ENCODE measurements at places on chromosomes 2 and 18.

GRCh38 chr2:191180276-191180675, 29.5 kb upstream of the STAT4 start:
- no peak for DNase-seq

- no peak for DNase-seq
Observed at GRCh38 chr2:112197868-112198267, 57.0 kb downstream of the ZC3H8 start.

GRCh38 chr2:85998071-85998991, 107.4 kb downstream of the POLR1A start:
- DNase-seq, result no peak

- DNase-seq, result no peak
Observed at GRCh38 chr2:1517786-1518185, 104.5 kb downstream of the TPO start.

- no peak for DNase-seq
Observed at GRCh38 chr2:221243771-221244170, 328.3 kb downstream of the EPHA4 start.

- DNase-seq, result no peak
Observed at GRCh38 chr2:21282515-21282898, 158.7 kb downstream of the TDRD15 start.

- no peak for DNase-seq
Observed at GRCh38 chr2:194672994-194673393, 984.0 kb upstream of the SLC39A10 start.

GRCh38 chr2:62844311-62845090, 139.0 kb downstream of the EHBP1 start:
- DNase-seq, result no peak

- DNase-seq, result no peak
Observed at GRCh38 chr2:40218679-40219078, 233.2 kb downstream of the SLC8A1 start.

DNA sequence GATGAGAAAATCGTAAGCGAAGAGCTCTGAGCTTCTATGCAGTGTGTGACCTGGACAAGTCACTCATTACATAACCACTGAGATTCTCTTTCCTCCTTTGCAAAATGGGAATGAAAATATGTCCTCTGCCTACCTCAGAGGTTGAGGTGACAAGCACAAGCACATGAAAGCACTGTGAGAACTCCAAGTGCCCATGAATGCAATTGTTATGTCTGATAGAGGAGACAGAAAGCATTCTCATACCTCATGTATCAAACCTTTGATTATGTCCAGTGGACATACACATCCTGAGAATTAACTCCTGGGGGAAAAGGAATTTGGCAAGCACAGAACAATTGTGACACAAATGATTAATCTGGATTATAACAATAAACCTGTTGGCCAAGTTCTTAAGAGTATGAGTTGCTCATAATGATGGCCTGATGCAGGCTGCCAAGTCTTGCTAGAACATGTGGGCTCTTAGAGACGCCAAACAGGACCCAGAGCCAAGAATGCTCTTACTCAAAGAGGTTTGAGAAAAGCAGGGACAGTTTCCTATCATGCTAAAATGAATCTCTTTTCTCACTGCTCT, 8.5 kb upstream of the RMDN2 start:
- DNase-seq, result no peak

DNA sequence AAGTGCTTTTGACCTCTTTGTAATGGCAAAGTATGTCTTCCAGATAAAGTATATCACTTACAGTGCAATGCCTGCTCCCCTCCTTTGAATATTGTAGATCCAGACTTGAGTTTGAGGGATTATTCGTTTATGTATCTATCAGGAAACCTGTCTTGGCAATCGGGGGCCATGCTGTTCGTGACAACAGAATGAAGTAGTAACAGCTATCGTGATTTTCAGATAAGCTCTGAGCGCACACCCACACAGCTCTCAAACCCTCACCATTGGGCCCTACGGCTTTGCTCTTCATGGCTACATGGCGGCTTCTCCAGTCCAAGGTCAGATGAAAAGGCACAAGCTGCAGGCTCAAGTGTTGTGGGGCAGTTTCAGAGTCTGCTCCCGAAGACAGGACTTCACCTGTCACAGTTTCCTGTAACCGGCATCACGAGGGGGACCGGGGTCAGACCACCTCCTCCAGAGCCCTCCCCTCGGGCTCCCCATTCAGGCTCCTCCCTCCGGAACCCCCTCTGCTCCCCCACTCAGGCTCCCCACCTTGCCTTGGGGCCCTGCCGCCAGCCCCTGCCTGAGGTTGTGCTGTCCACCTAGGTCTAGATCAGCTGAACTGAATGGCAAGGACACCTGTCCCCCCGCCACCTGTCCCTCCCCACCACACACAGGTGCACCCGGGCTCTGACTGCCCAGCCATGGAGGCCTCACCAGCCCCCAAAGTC, 292.5 kb upstream of the SALL3 start:
- DNase-seq, result no peak

DNA sequence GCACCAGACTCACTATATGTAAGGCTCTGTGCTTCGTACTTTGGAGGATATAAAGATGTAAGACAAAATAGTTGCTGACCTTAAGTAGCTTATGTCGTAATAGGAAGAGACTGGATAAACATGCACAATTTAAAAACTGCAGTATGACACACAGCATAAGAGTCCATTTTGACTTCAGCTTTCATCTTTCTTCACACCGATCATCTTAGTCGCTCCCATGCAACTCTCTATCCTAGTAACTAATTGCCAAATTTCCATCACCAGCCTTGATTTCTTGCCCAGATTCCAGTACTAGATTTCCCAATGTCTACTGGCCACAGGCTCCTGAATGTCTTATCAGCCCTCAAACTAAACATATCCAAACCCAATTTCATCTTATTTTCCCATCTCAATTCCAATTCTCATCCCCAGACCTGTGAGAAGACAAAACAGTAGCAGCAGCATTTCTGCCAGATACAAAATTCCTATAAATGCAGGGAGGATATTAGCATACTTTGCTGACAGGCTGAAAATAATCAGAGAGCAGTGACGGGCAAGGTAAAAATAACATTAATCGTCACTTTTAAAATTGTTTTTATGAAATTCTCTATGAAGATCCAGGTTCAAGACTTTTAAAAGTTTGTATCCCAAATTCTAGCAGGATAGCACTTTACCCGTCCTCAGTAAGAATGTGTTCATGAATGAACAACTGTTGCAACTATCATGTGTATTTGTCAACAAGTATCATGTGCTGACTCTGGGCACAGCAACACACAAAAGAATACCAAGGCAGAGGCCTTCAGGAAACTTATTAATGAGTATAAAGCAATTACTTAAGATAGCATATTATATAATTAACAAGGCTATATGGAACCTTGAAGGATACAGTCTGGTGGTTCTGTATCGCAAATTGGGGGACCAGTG, 42.2 kb downstream of the KIDINS220 start:
- DNase-seq, result no peak

DNA sequence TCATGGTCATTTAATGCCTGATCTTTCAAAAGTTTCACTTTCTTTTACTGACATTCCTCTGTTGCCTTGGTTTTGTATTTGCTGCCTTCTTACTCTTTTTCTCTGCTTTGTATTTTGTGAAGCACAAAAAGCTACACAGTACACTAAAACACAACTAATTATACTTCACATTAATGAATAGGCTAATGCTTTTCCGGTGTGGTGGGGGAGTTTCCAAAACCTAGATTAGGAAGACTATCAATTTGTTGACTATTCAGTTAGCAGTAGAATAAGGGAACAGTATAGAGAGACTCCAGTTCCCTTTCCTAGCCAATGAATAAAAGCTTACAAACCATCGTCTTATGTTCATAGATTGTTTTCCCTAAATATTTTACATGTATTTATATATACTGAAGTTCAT, 468.3 kb downstream of the SPAG16 start:
- no peak for DNase-seq

GRCh38 chr2:237449193-237449881, 35.4 kb upstream of the COL6A3 start:
- DNase-seq, result no peak

DNA sequence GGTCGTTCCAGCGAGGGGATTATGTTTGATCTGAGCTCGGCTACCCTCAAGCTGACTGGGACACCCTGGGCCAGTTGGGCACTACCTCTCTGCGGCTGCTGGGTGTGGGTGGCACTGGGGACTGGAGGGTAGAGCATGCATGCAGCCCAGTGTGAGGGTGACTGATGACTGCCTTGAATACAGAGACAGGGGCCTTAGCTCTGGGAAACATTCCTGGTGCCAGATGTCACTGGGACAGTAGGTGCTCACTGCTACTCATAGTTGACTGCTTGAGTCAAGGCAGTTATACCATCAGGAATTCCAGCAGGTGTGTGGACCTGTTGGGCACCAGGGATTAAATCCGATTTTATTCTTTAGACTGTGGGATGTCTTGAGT, 33.6 kb upstream of the ATP6V1B1 start:
- no peak for DNase-seq

GRCh38 chr2:55776479-55776878, 82.8 kb upstream of the PNPT1 start:
- no peak for DNase-seq

GRCh38 chr18:31356025-31356424, 20.6 kb upstream of the DSG4 start:
- DNase-seq, result no peak

GRCh38 chr2:196482119-196483065, 157.1 kb upstream of the CCDC150 start:
- DNase-seq, result no peak

GRCh38 chr2:123596621-123597020, 428.5 kb upstream of the CNTNAP5 start:
- no peak for DNase-seq

- DNase-seq, result peak; percentile 45
Observed at GRCh38 chr18:48693625-48694262, 154.9 kb downstream of the CTIF start.

DNA sequence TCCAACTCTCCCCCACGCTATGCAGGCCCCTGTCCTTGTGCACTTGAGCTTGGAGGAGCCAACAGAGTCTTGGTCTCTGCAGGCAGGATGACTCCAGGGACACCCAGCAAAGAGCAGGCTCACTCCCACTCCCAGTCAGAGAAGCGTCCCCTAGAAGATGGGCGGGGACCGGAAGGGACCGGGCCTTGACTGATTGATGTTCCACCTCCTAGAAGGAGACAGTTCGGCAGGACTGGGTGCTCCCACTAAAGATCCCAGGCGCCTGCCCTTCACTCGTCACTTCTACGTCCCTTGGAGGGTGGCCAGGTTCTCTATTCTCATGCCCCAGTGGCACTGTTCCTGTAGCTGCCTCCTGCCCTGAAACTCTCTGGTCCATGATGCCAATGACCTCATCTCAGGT, 3.2 kb upstream of the SP100 start:
- no peak for DNase-seq

GRCh38 chr18:75253043-75253442, 42.4 kb downstream of the TSHZ1 start:
- no peak for DNase-seq

DNA sequence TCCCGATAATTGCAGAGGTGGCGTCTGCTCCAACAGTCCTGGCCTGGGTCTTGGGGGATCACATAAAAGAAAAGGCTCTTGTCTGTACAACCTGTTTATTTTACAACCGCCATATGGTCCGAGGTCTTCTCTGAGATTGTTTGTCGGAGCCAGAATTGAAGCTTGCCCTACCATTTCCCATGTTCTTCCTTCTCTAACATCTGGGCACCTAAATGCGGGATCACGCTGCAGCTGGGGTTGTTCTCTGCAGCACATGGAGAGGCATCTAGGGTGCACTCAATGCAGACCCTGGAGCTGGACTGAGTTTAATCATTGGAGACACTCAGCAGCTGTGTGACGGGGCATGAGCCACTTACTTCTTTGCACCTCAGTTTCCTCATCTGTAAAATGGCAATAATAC, 107.7 kb downstream of the ACKR3 start:
- DNase-seq, result no peak

DNA sequence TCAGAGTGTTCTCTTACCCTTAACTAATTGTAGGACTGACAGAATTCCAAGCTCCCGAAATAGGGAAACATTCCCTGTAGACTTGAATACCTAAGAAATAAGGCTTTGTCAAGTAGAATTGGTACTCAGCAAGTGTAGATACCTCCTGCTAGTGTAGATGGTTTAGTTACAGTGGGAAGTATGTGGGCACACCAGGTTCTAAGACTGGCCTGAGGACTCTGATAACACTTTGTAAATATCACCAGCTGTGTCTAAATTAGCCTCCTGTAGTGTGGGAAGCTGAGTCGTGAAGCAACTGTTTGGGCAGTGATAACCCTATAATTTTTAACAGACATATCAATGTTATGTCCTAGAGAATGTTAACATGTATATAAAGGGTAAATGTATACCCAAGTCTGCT, 304.5 kb downstream of the SLC8A1 start:
- DNase-seq, result no peak

- no peak for DNase-seq
Observed at GRCh38 chr2:153476816-153477635, 1.5 kb downstream of the RPRM start.

DNA sequence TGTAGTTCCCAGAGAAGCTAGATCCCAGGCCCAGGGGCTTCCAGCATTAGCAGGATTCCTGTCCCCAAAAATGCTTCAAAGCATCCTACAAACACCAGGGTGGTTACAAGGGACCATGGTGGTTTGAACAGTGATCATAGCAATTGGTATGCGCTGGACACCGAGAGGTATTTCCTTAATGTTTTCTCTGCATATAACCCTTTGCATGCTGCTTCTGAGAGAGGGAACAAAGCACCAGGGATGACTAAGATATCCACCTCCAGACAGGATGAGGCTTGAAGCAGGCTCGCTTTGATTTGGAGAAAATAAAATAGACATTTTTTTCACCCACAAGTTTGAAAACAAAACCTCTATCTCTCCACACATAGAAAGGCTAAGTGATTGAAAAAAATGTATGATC, 50.5 kb upstream of the TSPYL6 start:
- DNase-seq, result no peak

GRCh38 chr18:56702946-56703345, 51.8 kb downstream of the WDR7 start:
- peak; percentile 62 for DNase-seq

- no peak for DNase-seq
Observed at GRCh38 chr2:58339548-58340243, 98.6 kb upstream of the FANCL start.

- DNase-seq, result no peak
Observed at GRCh38 chr2:104262714-104263113, 591.2 kb upstream of the POU3F3 start.

- no peak for DNase-seq
Observed at GRCh38 chr2:95039363-95039762, 13.9 kb downstream of the MAL start.

GRCh38 chr2:54422072-54422581, 34.0 kb upstream of the SPTBN1 start:
- DNase-seq, result peak; percentile 6

DNA sequence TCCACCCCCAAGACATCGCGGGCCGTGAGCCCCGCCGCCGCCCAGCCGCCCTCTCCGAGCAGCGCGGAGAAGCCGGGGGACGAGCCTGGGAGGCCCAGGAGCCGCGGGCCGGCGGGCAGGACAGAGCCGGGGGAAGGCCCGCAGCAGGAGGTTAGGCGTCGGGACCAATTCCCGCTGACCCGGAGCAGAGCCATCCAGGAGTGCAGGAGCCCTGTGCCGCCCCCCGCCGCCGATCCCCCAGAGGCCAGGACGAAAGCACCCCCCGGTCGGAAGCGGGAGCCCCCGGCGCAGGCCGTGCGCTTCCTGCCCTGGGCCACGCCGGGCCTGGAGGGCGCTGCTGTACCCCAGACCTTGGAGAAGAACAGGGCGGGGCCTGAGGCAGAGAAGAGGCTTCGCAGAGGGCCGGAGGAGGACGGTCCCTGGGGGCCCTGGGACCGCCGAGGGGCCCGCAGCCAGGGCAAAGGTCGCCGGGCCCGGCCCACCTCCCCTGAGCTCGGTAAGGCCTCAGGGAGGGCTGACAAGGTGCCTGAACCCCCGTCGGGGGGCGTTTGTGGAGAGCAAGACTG, 14.2 kb downstream of the SPEG start:
- DNase-seq, result no peak

Measured in erythroblast (primary cell).